NCI-H2081 treated with DMSO at 0.1 percent for 48 hours (cell line): ENCODE measurements at places on chromosomes 11 and 22.

DNA sequence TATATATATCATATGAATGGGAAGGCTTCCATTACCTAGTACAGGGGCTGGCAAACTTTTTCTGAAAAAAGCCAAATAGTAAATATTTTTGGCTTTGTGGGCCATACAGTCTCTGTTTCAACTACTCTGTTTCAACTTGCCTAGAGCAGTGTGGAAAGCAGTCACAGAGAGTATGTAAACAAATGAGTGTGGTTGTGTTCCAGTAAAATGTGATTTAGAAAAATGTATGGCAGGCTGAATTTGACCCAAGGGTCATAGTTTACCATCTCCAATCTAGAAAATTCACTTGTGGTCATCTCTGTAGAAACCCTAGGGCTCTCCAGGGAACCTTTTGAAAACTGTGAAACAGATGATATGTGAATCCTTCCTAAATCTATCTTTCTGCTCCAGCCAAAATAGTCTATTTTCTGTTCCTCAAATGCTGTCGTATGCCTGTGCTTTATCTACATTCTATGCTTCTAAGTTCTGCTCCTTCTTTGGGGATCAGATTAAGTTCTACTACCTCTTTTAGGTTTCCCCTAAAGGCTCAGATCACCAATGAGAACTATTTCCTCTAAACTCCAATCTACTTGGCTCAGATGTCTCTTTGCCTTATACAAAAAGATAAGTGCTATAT is 356.2 kb downstream of the METTL15 start:
- DNase-seq = no peak

- DNase-seq = no peak
Observed at GRCh38 chr11:64089915-64090805, 54.4 kb downstream of the FLRT1 start.

- no peak for DNase-seq
Observed at GRCh38 chr22:33111491-33111890, 53.3 kb upstream of the SYN3 start.

DNA sequence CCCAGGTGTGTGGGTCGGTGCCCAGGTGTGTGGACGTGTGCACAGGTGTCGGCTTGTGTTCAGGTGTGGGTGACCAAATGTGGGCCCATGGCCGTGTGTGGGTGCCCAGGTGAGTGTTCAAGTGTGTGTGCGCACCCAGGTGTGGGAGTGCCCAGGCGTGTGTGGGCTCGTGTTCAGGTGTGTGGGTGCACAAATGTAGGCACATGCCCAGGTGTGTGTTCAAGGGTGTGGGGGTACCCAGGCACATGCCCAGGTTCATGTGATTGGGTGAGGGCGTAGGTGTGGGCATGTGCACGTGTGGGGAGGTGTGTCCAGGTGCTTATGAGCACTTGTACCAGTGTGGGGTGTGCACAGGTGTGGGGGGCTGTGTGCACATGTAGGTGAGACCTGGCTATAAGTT is 42.8 kb downstream of the MOB2 start:
- no peak for DNase-seq

DNA sequence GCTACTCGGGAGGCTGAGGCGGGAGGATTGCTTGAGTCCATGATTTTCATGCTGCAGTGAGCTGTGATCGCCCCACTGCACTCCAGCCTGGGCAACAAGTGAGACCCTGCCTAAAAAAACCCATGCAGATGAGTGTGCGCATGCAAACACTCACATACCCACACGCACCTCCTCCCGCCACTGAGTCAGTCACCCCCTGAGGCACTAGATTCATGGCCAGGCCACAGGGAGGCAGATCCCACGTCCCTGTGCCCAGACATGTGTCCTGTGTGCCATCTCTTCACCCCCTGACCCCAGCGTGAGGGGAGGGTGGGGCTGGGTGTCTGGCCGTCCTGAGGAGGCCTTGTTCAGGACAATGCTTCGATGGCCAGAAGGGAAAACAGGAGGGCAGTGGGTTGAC is 15.5 kb downstream of the RELT start:
- DNase-seq = no peak

GRCh38 chr11:88447281-88447680 is 109.7 kb upstream of the CTSC start:
- no peak for DNase-seq

GRCh38 chr22:25563761-25564319 is 635 bp upstream of the GRK3 start:
- DNase-seq = no peak

DNA sequence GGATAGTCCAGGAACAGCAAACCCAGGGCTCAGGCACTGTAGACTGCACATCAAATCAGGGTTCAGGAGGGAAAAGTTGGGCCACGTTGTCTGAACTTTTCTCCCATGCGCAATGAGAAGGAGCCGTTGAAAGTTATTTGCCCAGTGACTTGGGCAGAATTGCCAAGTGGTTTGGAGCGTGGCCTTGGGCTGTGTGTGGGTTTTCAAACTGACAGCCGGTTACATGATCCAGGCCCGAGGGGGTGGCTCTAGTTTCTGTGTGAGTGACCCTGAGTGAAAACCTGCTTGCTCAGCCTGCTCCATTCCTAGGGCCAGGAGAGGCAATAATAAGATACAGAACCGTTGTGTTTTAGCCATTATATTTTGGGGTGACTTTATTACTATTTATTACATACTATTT is 20.3 kb downstream of the MB start:
- DNase-seq = no peak

DNA sequence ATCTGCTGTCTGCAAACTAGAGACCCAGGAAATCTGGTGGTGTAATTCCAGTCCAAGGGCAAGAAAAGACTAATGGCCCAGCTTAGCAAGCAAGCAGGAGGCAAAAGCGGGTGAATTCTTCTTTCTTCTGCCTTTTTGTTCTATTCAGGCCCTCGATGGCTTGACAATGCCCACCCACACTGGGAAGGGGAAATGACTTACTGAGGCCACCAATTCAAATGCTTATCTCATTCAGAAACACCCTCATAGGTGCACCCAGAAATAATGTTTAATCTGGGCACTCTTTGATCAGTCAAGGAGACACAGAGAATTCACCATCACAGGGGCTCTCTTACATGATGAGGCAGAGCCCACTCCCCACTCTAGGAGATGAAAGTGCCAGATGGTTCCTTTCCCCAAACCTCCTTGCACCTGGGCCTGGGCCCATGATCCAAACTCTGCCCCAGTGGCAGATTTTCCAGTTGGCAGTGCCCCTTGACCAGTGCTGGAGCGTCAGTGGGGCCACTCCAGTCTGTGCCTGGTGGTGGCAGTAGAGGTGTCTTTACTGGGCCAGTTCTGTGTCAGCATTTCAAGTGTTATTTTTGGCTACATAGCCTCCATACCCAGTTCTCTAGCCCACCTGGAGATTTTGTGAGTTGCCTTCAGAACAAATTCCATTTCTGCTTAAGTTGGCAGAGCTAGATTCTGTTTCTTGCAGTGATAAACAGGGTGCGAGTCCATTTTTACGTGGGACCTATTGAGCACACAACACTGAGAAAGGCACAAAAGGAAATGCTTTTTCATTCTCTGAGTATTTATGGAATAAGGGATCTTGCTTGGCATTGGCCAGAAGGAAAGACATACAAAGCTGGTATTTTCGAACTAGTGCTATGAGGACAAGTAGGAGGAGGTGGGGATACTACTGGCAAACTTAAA is 7.5 kb downstream of the ELMOD1 start:
- DNase-seq = no peak

DNA sequence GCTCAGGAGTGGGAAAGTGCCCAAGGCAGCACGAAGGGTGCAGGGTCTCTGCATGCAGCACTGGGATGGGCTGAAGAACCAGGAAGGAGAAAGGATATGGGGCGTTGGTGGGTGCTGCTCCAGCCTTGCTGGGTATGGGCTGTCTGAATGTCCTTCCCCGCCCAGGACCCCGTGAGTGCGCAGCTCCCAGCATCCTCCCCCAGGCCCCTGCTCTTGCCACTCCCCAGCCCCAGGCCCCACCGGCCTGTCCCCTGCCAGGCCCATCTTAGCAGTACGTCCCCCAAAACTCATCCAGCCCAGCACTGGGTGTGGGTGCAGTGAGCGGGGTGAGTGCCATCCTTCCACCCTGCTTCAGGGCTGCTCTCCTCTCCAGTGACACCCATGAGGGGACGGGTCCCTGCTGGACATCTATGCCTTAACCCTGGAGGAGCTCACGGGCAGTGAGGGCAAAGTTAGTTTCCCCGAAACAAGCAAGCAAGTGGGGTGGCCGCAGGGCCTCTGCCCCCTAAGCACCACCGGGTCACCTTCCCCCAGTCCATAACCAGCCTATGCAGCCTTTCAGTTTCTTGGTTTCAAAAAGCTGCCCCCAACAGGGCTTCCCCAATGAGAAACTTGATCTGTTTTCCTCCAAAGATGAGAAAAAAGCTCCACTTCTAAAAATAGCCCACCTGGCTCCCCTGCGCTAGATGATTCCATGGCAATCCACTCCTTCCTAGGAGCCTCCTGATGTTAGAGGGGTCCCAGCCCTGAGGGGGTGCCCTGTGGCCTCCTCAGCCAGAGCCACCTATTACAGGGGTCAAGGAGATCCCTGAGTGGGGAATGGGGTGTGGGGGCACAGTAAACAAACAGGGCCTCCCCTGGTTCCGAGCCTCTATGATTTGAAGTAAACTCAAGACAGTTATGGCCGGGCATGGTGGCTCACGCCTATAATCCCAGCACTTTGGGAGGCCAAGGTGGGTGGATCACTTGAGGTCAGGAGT is 103.8 kb downstream of the MORC2 start:
- no peak for DNase-seq

GRCh38 chr11:31819621-31820437 is 8.7 kb upstream of the PAX6 start:
- DNase-seq = no peak

DNA sequence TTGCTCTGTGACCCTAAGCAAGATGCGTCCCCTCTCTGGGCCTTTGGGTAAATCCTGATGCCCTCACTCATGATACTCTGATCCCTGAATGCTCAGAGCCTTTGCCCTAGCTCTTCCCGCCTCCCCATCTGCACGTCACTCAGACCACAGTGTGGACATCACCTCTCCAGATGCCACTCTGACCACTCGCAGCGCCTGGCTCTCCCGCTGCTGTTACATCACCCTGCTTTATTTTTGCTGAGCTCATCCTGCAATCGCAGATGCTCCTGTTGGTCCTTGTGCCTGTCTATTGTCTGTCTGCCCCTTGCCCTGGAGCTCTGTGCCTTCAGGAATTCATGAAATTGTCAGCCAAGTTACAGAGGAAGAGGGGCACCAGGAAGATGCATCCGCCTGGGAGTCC is 5.5 kb downstream of the OSM start:
- no peak for DNase-seq

DNA sequence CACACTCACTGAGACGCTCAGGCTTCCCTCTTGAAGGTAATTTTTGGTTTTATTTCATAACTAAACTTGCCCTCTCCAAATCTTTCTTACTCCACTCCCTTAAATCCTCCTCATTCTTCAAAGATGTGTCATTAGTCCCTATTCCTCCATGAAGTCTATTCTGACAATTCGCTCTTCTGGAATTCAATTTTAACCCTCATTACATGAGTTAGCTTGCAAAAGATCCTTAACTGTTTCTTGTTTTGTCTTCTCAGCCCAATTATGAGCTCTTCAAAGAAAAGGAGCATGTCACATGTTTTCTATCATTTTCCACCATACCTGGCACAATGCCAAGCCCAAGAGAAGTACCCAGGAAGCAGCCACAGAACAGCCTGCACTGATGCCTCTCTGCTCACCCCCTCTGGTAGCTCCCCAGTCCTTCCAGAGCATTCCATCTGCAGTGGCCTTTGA is 13.0 kb downstream of the GALNT18 start:
- DNase-seq = no peak

- no peak for DNase-seq
Observed at GRCh38 chr22:30159561-30160353, 79.5 kb downstream of the HORMAD2 start.

DNA sequence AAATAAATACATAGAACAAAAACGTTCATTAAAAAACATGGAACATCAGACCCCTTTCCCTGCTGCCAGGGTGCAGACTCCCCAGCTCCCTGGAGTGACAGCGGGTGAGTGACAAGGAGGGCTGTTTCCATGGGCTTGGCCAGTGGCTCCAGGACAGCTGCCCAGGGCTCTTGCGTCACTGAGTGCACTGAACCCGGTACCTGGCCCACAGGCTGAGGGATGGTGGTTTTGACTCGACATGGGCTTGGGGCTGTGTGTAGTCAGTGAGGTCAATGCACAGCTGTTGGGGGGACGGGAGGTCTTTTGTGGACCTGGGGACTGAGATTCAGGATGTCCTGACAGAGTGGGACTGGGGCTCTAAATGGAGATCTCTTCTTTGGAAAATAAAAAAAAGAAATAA is 142.1 kb upstream of the B3GAT1 start:
- no peak for DNase-seq

DNA sequence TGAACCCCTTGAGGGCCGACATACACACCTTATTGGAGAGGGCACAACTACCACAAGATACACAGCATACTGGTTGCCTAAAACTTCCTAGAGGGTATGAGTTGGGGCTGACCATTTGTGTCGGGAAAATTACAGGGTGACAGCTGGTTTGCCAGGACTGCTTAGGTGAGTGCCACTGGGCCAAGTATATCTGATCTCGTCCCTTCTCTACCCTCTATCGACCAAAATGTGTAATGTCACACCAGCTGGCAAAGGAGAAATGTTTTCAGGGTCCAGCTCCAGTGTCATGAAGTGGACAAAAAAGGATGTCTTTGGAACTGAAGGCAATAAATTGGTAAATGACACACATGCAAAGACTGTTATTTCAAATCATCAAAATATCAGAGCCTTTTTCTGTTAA is 126.1 kb downstream of the PGR start:
- DNase-seq = no peak

DNA sequence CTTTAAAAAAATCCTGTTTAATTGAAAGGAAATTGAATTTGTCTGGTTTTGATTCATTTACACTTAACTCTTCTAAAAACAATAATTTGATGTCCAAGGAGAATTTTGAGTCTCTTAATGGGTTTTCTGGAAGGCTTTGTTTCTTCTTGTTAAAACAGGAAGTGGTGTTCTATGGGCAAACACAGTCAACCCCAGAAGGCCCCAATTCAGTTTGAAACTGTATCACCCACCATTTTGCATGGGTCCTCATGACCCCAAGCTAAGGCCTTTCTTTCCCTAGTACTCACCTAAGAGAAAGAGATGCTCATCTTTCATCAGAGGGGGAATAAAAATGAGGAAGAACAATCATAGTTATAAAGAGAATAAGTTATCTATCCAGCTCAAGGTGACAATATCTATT is 10.6 kb downstream of the FLI1 start:
- DNase-seq = no peak

GRCh38 chr11:10892250-10892649 is 34.4 kb upstream of the ZBED5 start:
- DNase-seq = no peak

- DNase-seq = no peak
Observed at GRCh38 chr22:46611189-46611588, 9.0 kb upstream of the GRAMD4 start.

DNA sequence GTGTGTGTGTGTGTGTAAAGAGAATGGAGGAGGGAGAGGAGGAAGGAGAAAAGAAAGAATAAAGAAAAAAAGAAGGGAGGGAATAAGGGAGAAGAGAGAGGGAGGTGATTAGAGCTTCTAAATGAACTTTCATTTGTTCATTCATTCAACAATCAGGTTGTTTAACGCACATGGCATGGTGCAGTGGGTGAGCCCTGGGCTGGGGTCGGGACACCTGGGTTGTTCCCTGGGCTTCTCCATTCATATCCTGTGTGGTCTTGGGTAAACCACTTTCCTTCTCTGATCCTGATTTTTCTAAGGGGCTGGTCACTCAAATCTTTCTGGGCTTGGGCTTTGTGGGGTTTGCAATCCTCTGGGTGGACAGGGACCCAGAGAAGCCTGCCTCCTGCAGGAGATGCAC is 47.9 kb upstream of the CD82 start:
- DNase-seq = no peak

GRCh38 chr11:76321820-76322524 is 59.0 kb downstream of the THAP12 start:
- DNase-seq = no peak
